GM04503 (cell line): ENCODE measurements at places on chromosomes 1 and 21.
A peak's percentile ranks its signal among the peaks of the same experiment; 100 is the strongest.

- peak; percentile 16 for DNase-seq
These were observed 58.1 kb upstream of the COA6 start for GRCh38 chr1:234315091-234315541.

DNA sequence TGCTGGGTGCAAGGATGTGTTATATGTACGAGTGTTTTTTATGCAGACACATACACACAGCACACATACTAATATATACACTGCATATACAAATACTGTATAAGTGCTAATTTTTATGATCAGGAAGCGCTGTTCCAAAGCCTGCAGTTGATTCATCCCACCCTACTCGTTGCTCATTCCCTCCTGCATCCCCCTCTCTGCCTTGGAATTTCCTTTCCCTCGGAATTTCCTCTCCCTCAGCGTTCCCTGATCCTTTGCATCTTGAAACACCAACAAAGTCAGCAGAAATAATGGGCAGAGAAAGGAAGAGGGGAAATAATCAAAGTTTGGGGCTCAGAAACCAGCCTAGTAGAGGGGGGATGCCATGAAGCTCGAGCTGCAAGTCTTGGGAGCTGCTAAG is 98.9 kb downstream of the CSMD2 start:
- no peak for DNase-seq

- no peak for DNase-seq
These were observed 35.6 kb upstream of the GRHL3 start for GRCh38 chr1:24283326-24284155.

- no peak for DNase-seq
These were observed 129.2 kb downstream of the ROR1 start for GRCh38 chr1:63902844-63903589.

DNA sequence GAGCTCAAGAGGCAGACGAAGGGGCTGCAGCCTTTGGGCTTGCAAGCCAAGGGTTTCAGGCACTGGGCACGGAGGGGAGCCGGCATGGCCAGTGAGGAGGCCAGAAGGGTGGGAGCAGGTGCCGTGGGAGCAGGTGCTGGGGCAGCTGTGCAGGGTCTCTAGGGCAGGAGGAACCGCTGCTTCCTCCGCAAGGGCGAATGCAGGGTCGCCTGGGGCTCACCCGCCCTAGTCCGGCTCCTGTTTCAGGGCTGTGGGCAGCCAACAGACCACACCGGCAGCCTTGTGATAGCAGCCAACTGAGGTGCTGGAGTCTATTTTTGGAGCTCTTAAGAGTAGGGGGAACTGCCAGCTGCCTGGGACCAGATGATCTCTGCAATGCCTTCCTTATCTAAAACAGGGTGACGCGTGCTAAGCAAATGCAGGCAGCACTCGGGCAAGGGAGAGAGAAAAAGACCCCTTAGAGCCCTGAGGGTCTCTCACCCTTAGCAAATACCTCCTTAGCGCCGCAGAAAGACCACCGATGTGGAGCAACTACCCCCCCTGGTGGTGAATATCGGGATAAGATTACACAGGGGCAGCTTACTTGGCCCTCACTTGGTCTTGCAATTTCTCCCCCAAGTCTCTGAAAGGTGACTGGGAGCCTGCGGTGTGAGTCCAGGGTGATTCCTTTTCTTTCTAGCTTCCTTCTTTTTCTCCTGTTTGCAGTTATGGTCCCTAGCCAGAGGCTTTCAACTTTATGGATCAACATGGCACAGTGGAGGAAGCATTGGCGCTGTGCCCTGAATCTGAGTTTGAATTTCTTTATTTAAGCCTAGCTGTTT is 20.7 kb upstream of the MAPKAPK2 start:
- no peak for DNase-seq

DNA sequence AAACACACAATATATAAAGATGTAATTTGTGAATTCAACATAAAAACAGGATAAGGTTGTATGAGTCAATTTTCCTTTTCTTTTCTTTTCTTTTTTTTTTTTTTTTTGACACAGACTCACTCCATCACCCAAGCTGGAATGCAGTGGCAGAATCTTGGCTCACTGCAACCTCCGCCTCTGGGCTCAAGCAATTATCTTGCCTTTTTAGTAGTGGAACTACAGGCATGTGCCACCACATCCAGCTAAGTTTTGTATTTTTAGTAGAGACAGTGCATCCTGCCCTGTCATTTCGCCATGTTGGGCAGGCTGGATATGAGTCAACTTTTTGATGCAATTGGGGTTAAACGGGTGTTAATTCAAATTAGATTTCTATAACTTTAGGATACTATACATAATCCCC is 10.3 kb upstream of the SPRR2B start:
- DNase-seq = no peak

DNA sequence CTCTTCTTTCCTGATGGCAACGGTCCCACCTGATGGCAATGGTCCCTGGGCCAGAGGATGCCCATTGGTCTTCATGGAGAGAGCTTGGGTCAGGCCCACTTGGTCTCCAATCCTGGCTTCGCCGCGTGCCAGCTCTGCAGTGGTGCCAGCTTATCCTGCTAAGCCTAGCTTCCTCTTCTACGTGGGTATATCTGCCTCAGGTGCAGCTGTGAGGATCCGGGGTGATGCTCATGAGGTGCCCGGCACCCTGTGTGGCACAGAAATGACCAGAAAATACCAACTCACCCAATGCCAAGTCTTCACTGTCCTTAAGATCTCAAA is 437.4 kb downstream of the CAMTA1 start:
- no peak for DNase-seq

DNA sequence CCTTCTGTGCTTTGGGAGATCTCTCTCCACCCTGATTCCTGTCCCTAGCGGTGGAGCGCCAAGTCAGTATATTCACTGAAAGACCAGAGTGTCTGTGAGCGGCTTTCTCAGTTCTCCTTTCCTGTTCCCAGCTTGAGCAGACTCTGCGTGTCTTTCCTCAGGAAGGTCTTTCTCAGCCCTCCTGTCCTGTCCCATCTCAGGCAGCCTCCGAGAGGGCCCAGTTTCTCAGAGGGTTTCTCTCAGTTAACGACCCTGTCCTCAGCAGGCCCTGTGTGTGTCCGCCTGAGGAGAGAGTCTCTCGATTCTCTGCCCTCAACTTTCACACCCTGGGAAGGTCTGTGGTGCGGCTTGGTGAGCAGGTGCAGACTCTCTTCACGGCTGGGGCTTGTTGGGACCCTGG is 34.0 kb upstream of the CHIT1 start:
- DNase-seq = no peak

DNA sequence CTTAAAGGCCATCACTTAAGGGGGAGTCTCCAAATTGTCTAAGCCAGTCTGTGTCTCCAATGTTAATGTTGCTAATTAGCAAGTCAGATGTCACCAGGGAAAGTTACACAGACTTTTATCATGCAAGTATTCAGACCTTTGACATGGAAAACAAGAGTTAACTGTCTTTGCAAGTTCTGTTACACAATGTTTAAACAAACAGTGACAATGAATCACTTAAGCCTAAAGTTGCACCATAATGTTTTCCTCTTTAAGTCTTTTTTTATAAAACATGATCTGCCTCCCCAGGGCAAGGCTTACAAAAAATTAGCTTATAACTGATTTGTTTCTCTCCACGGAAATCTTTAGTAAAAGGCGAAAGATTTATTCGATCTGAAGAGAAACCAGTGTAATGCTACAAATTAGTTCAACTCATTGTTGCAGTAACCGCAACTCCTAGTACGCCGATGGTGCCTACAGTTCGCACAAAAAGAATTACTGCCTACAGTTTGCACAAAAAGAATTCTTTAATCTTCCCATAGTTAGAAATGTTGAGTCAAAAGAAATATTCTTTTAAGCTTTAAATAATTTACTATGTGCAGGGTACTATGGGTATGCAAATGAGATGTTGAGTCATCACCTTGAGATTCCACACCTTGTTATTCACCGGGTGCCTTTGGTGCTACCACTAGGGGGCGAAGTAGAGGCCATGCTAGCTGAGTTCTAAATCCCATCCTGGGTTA is 45.3 kb downstream of the HHAT start:
- DNase-seq = peak; percentile 89

- DNase-seq = no peak
These were observed 12.4 kb downstream of the SLC2A7 start for GRCh38 chr1:9013819-9014218.

DNA sequence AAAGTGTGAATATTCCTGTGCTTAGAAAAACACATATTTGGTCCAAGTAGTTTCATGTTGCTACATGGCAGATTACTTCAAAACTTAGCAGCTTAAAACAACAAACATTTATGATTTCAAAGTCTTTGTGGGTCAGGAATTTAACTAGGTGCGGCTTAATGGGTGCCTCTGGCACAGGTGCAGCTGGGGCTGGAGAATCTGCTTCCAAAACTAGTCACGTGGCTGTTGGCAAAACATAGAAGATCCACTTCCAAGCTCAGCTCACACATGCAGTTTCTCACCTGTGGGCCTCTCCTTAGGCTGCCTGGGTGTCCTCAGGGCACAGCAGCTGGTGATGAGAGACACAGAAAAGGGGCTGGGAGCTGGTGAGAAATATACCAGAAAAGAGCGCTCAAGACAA is 263.4 kb downstream of the TTLL7 start:
- no peak for DNase-seq

- DNase-seq = no peak
These were observed 301.3 kb downstream of the NPHP4 start for GRCh38 chr1:5690898-5691297.

DNA sequence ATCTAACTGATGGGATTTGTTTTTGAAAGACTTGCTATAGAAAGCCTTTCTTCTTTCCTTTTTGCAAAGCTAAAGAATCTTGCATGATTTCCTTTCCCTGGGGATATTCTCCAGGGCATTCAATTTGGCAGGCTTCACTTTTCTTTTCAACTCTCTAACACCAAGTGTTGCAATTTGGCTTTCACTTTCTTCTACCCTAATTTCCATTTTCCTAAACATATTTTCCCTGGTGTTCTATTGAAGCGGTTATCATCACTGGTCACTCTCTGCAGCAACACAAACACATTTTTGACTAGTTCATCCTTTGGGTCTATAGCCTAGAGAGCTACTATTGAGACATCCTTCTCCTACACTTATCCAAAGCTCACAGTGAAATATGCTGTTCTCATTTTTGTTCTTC is 424.5 kb downstream of the NEGR1 start:
- DNase-seq = no peak

GRCh38 chr1:229582011-229582694 is 23.6 kb upstream of the ABCB10 start:
- no peak for DNase-seq

- no peak for DNase-seq
These were observed 110.7 kb upstream of the ZRANB2 start for GRCh38 chr1:71191520-71191919.

- DNase-seq = no peak
These were observed 6.9 kb downstream of the CASQ1 start for GRCh38 chr1:160197231-160197630.

DNA sequence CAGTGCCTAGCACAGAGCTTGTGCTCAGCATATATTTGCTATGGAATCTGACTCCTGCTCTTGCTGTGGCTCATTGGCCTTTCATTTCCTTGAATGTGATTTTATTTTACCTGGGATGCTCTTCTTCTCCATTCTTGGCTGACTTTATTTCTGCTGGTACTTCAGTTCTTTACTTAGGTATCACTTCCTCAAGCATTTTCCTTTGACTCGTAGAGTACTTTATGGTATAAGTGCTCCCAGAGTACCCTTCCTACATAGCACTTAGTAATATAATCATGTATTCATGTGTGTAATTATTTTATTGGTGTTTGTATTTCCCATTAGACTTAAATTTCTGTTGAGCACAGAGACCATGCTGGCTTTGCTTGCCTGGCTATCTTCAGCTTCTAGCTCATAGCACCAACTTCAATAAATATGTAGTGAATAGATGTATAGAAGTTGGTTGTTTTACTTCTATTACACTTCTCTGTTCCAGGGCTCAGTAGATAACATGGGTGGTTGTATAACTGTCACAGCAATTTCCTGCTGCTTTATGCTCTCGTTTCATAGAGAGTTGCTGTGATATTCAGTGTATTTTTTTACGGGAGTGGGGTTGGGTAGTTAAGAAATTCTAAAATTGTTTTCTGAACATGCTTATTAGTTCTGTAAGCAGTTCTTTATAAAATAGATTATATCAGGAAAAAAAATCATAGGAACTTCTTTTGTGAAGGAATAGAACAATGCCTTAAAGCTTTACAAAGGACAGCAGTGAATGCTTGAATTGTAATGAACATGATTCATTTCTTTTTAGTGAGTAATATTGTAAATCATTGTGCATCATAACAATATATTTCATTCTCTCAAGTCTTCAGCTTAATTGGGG is 112.2 kb downstream of the NEK7 start:
- DNase-seq = no peak

DNA sequence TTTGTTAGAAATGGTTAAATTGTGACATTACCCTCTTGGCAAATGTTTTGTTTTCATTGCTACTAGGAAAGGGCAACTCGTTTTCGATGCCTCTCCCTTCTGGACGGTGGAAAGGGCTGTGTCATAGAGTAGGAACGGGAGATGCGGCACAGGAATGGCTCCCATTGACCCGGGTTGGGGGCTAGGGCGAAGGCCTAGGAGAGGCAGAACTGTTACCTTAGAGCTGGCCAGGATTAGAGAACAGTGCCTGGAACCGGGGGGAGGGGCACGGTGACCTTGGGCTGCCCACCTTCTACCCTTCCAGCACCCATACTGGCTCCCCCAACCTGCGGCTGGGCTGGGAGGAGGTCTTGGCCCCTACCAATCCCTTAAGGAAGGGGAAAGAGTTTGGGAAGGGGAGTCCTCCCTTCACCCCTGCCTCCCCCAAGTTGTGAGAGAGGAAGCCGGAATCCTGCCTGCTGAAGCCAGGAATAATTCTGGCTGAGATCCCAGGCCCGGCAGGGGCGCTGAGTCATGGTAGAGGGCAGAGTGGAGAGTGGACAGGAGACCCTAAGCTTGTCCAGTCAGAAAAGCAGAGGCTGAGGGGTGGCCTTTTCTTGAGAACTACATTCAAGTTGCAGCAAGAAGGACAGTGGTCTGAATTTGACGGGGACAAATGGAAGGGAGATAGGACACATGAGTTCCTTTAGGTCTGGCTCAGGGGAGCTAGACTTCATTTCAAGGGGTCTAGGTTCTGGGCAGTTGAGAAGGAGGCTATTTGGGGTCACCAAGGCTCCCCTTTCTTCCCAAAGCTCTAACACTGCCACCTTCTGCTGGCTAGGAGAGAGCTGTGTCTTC is 8.2 kb downstream of the LMNA start:
- DNase-seq = no peak

DNA sequence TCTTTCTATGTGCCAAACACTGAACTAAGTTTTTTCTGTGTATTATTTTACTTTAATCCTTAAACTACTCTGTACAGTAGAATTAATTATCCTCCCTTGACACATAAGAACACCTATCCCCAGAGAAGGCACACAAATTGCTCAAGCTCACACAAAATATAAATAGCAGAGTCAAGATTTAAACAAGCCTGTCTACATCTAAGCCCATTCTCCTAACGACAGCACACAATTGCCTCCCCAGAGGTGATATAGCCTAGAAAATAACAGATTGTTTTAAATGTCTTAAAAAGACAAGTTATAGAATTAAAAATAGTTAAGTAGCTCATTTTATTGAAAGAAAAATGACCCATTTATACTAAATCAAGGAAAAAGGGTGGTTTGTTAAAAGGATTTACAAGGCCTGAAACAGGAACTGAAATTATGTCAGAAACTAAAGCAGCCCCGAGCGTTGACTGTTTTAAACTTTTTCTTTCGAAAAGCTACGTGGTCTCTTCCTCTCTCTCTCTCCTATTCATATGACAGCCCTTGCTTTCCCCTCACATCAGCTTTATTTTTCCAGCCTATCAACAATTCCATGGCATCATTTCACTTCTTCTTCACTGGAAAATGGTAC is 30.5 kb downstream of the TNFSF18 start:
- no peak for DNase-seq
